ENCODE measurements at places on chromosomes 2 and 18.

- no peak for DNase-seq
These were observed 8.5 kb upstream of the GMPPA start for GRCh38 chr2:219490186-219490585.

DNA sequence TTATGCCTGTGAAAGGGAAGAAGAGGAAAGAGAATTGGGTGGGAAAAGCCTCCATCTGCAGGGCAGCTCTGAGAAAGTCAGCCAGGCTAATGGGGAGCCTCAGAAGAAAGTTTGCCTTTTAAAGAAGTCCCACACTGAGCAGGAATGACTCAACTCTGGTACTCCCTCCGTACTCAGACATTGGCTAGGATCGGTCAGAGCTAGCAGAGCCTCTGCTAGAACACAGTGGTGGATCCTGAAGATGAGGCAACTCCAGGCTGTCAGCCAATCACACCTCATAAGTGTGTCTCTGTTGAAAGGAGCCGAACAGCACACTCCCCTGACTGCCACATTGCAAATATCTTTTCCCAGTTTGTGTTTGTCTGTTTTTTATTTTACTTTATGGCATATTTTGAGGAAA, 96.9 kb downstream of the HNRNPLL start:
- DNase-seq, result no peak

GRCh38 chr2:8514796-8515758, 166.8 kb upstream of the ID2 start:
- no peak for DNase-seq

GRCh38 chr2:205682971-205683501, 735 bp downstream of the NRP2 start:
- no peak for DNase-seq

DNA sequence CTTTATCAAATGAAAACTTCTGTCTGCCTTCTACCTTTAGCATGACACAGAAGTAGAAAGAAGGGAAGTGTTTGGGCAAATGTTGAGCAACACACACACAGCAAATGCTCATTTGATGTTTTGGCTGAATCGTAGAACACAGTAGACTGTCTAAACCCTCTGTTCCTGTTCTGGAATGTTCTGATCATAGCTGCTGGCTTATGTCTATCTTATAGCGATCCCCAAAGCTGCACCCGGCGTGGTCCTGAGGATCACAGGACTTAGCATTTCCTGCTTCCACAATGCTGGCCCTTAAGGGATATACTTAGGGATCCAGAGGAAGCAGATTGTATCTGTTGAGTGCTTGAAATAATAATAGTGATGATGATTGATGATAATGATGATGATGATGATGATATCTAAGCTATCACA, 15.2 kb downstream of the GNLY start:
- no peak for DNase-seq

DNA sequence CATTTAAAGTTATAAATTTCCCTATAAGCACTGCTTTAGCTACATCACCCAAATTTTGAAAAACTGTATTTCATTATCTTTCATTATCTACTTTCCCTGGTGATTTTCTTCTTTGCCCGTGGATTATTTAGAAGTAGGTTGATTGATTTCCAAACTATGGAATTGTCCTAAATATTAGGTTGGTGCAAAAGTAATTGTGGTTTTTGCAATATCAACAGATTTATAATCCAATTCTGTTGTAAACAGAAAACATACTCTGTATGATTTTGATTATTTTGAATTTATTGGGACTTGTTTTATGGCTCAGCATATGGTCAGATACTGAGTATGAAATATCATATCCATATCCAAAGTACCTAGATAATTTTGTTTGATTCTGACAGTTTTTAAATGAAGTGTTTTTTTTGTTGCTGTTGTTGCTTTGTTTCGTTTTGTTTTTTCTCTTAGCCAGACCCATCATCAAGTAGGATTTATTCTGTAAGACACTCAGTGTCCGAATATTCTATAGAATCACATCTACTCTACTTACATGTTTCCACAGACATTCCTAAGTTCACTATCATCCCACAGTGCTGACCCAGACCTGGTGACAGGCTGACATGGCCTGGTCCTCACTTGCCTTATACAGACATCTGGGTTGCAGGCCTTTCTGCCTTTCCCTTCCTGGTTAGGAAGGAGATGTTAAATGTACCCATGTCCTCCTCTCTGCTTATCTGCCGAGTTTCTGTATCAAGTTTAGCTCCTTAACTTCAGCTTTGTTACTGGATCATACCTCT, 2.1 kb upstream of the TRABD2A start:
- no peak for DNase-seq

- no peak for DNase-seq
These were observed 401.3 kb downstream of the KCNJ3 start for GRCh38 chr2:155099784-155100183.

- DNase-seq, result no peak
These were observed 8.8 kb downstream of the MGAT5 start for GRCh38 chr2:134262684-134263083.

DNA sequence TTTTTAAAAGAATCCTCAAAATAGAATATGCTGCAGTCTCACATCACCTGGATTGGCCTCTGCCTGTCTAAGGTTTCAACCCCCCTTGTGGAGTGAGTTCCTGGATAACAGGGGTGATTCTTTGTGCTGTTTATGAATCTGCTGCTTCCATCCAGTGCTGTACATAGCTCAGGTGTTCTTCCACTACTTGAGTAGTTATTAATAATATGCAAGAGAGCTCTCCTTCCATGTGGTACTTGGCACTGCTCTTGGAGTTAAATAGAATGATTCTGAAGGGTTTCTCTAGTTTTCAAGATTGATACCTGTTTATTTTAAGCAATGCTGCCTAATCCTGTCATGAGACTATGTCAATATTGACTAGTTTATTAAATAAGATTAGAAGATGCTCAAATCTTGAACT, 273.6 kb downstream of the RDH14 start:
- no peak for DNase-seq

DNA sequence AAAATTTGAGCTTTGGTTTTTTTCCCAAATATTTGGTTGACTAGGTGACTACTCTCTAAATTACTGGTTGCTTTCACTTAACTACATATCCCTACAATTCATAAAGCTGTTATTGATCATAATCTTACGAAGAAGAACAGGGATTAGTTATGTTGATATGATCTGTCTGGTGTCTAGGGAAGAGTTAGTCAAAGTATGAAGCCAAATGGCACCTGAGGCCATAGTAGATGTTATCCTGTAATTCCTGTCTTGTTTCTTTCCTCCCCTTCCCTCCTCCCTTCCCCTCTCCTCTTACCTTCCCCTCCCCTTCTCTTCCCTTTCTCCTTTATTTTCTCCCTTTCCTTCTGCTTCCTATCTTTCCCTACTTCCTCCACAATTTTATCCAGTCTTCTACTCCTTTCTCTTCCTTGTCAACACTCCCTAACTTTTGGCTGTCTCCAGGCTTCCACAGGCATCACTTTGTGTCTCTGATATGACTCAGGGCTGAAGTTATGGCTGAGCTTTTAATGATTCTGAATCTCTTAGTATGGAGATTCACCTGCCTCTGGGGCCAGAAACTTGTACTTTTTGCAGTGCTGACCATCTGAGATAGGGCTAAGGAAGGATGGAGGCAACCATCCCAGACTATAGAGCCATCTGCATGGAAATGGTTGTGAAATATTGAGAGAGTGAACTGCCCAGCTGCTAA, 149.9 kb upstream of the TCF4 start:
- DNase-seq, result no peak

DNA sequence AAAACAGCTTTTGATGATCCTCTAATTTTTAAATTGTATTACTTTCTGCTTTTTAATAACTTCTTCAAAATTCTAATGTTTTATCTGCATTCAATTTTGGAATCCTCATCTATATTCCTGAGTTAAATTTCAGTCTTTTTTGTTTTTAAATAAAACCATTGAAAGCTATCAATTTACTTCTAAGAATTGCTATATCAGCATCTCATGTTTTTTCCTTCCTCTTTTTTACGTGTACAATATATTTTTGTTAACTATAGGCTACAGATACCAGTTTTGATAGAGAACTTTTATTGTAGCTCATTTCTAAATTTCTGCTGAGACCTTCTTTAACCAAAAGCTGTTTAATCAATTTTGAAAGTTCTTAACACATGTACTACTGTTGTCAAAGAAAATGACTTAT, 84.5 kb downstream of the SS18 start:
- DNase-seq, result no peak

DNA sequence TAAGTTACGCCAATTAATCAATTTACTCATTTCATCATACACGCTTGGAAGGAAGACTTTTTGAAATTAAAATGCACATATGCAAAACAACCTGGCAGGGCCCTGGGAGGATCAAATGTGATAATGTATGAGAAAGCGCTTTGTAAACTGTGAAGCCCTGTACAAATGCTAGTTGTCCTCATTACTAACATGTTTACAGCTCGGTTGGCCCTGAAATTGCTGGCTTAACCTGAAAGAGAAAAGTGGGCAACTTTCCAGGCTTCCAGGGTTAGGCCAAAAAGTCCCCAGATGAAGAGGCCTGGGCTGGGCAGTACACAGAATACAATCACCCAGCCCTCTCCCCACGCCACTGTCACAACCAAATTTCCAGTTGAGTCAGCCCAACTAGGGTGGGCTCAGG, 60.2 kb downstream of the DNMT3A start:
- DNase-seq, result no peak

DNA sequence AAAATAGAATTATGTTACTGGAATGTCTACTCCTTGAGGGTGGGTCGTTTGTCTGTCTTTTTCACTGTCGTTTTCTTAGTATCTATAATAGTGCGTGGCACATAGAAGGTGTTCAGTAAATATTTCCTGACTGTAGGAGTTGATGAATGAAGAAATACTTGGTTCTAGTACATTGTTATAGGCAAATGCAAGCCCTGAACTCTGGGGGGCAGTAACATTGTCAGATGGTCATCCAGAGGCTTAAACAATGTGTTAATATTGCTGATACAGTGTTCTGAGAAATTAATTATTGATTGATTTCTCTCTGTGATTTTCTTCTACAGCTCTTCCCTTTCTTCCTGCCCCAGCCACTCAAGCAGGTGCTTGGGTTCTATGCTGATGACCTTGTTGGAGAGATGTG, 24.4 kb upstream of the THOC1 start:
- DNase-seq, result no peak

DNA sequence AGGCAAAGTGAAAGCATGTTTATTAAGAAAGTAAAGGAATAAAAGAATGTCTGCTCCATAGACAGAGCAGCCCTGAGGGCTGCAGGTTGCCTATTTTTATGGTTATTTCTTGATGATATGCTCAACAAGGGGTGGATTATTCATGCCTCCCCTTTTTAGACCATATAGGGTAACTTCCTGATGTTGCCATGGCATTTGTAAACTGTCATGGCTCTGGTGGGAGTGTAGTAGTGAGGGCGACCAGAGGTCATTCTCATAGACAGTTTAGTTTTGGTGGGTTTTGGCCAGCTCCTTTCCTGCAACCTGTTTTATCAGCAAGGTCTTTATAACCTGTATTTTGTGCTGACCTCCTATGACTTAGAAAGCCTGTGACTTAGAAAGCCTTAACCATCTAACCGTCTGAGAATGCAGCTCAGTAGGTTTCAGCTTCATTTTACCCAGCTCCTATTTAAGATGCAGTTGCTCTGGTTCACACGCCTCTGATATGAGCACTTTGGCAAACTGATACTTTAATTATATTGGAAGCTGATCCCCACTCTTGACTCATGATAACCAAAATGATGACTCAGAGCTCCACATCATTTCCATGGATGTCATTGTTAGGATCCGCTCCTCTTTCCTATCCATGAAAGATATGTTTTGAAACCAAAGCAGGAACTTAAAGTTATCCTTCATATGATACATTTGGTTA, 14.5 kb upstream of the ERMN start:
- no peak for DNase-seq

GRCh38 chr18:75121266-75121665, 87.7 kb downstream of the PTGR3 start:
- DNase-seq, result no peak

DNA sequence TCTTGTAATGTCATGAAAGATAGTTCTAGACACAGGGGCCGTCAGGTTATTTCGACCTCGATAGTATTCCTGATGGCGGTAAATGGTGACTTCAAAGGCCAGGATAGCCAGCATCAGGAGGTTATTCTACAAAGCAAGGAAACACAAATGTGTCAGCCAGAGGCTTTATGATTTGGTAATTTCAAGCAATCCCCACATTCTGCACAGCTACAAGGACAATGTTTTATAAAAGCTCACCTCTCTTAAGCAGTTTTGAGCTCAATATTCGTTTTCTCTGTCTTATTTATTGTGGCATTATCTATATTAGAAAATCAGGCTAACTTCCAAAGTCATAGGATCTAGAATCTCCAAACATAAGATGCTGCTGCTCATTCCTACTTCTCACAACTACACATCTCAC, 235.2 kb downstream of the NAPG start:
- no peak for DNase-seq

DNA sequence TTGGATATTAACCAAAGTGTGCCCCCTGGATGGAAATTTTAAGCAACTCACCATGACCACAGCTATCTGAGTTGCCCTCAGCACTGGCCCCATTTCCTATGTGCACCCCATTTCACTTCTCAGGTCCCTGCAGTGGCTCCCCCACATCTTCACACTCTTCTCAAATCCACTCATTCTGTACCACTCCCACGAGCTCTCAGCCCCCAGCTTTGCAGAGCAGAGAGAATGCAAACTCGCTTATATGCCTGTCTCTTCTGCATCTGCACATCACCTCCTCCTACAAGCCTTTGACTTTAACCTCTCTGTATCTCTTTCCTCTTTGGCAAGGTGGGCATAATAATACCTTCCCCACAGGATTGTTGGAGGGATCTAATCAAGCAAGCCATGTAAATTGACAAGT, 46.2 kb downstream of the DPYSL5 start:
- no peak for DNase-seq

GRCh38 chr2:69677914-69678313, 34.4 kb upstream of the AAK1 start:
- DNase-seq, result no peak

DNA sequence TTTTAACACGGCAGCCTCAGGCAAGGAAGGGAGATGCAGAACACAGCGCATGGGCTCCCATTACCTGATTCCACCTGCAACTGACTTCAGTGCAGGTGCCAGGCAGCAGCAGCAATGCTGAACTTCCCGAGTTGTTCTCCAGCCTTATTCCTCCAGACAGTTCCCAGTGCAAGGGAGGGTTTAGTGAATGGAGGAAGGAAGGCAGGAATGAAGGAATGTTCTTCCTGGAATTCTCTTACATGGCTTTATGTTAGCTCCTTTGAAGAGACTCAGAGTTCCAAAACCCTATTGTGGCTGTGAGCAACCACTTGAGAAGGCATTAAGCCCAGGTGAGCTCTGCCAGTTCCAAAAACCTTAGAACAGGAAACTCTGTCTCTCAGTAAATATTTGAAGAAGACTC, 45.5 kb downstream of the SERPINB7 start:
- DNase-seq, result no peak

DNA sequence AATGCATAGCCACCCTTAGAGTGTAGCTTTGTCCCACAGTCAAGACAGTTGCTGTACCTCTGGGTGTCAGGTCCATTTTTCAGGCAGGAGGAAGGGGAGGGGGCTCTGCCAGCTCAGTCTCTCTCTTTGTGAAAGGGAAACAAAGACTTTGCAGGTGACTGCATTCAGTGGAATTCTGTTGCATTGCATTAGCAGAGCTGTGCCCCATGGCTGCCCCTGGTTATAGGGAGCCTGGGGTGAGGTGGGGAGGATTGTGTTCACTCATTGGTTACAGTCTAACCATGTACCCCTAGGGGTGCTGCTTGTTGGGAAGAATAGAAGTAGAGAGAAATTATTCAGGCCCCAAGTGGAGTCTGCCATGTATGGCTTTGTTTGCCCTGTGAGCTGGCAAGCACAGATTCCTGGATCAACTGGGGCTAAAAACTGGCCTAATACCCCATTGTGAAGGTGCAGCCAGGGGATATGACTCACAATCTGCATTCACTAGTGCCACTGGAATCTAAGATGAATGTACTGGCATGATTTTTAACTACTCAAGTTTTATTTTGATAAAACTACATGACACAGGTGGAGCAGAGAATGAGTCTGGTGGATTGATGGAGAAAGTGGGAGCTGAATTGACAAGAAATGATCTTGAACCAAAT, 118.4 kb downstream of the SH3BP4 start:
- DNase-seq, result no peak

Data from ecto neural progenitor cell (in vitro differentiated cells).